ENCODE measurements at places on chromosomes 2 and 18.

DNA sequence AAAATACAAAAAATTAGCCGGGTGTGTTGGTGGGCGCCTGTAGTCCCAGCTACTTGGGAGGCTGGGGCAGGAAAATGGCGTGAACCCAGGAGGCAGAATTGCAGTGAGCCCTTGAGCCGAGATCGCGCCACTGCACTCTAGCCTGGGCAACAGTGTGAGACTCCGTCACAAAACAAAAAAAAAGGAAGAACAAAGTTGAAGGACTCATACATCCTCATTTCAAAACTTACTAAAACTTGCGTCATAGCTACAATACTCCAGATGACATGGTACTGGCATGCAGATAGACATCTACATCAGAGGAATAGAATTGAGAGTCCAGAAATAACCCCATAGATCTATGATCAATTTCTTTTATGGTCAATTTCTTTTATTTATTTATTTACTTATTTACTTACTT is 13.6 kb upstream of the CYP27C1 start:
- no peak for ATAC-seq

DNA sequence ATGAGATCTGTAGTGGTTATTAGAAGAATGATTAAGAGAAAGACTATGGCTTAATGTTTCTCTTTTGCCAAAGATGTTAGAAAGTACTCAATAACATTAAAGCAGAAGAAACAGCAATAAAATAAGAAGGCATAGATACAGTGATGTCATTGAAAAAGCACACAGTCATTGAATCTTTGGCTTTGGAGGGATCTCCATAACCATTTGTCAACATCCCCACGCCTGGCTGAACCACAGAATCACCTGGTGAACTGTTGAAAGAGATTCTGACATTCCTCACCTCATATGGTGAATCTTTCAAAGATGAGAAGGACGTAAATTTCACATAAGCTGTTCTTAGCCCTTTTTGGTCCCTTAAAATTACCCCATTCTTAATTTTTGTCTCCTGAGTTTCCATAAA is 324.6 kb upstream of the NRP2 start:
- no peak for ATAC-seq

DNA sequence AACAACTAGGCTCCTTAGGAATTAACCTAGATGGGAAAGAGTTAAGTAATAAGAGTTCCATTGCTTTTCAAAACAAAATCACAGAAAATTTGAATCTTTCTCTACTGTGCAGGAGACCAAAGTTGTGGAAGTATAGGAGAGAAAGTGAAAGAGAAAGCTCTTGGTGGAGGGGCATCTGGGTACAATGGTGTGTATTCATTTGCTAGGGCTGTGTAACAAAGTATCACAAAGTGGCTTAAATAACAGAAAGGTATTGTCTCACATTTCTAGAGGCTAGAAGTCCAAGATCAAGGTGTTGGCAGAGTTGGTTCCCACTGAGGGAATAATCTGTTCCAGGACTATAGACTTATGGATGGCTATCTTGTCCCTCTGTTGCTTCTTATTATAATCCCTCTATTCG is 50.5 kb upstream of the GORASP2 start:
- no peak for ATAC-seq

DNA sequence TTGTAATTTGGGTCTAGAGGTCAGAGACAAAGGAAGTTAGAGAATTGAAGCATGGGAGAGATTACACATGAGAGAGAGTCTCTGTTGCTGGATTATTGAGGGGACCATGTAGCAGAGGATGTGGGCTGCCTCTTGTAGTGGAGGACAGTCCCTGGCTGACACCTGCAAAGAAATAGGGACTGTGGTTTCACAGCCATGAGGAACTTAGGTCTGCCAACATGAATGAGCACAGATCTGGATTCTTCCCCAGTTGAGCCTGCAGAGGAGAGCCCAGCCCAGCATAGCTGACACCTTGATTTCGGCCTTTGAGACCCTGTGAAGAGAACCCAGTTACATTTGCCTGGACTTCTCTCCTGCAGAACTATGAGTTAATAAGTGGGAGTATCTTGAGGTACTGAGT is 179.5 kb upstream of the TWIST2 start:
- ATAC-seq = no peak

- no peak for ATAC-seq
These were observed at the start of gene CGREF1 for GRCh38 chr2:27118525-27119329. Gene CGREF1, minus strand, starts transcription at chr2:27119128. Its CDS starts 14,762 bp downstream, at chr2:27104366.

GRCh38 chr2:71801556-71801955 is 346.1 kb downstream of the CYP26B1 start:
- no peak for ATAC-seq

GRCh38 chr2:96493072-96493471 is 12.1 kb downstream of the NEURL3 start:
- ATAC-seq = no peak

Data from stimulated activated memory B cell treated with anti-CD40 and anti-IgM and Interleukin-4, amounts not matched to agents 10 μg/mL and 1 μg/mL and 100 μg/mL, for 72 hours (primary cell).